NCI-H146 (cell line): ENCODE measurements at places on chromosomes 1 and 21.

GRCh38 chr1:1858382-1859086 lies 32.4 kb downstream of the GNB1 start:
- DNase-seq = peak; percentile 80

- DNase-seq = no peak
Measured at GRCh38 chr1:26277719-26278118, 2.2 kb upstream of the SH3BGRL3 start.

GRCh38 chr1:108521990-108522393 lies 37.9 kb upstream of the EEIG2 start:
- no peak for DNase-seq

GRCh38 chr1:185017338-185017737 lies 28.0 kb upstream of the RNF2 start:
- DNase-seq = no peak

DNA sequence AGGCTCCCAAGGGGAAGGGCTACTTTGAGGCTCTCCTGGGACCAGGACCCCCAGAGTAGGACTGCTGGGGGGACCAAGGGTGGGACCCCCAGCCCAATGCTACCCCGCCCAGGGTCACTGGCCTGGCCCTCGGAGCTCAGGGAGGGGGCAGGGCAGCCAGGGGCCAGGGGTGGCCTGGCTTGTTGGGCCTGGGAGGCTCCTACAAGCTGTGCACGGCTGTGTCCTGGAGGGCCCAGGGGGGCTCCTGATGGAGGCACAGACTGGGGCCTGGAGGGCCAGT lies 2.2 kb downstream of the HES4 start:
- no peak for DNase-seq

- DNase-seq = no peak
Measured at GRCh38 chr1:97379387-97380075, 541.3 kb downstream of the DPYD start.

DNA sequence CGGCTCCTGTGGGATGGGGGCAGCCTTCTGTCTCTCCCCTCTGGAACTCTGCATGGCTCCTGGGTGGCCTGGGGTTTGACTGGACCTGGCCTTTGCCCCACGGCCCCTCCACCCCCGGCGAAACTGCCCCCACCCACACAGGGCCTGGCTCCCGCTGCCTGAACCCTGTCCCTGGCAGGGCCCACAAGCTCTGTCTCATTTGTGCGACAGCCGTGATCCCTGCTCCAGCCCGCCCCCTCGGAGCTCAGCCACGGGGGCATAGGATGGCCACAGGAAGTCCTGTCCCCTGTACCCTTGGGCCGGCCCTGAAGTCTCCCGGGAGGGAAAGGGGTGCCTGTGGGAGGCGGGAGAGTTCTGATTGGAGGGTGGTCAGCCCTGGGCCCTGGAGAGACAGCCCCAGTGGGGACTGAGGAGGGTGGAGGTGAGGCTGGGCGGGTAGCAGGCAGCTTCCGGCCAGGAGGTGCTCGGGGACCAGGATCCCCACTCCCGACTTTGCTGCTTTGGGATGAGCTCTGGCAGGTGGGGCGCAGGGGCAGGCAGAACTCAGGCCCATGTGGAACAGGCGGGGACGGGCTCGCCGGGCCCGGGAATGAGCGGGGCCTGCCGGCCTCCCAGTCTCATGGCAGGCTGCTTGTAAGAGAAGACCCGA lies 45.1 kb downstream of the SLX9 start:
- DNase-seq = no peak

DNA sequence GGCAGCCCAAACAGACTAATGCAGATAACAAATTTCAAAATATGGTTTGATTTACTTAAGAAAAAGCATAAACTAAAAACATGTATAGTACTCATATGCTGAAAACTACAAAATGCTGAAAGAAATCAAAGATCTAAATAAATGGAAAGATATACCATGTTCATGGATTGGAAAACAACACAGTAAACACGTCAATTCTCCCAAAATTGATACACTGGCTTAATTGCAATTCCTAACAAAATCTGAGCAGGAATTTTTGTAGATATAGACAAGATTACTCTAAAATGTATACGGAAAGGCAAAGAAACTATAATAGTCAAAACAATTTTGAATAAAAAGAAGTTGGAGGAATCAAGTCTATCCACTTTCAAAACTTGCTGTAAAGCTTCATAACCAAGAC lies 21.0 kb downstream of the SLC19A1 start:
- DNase-seq = no peak

DNA sequence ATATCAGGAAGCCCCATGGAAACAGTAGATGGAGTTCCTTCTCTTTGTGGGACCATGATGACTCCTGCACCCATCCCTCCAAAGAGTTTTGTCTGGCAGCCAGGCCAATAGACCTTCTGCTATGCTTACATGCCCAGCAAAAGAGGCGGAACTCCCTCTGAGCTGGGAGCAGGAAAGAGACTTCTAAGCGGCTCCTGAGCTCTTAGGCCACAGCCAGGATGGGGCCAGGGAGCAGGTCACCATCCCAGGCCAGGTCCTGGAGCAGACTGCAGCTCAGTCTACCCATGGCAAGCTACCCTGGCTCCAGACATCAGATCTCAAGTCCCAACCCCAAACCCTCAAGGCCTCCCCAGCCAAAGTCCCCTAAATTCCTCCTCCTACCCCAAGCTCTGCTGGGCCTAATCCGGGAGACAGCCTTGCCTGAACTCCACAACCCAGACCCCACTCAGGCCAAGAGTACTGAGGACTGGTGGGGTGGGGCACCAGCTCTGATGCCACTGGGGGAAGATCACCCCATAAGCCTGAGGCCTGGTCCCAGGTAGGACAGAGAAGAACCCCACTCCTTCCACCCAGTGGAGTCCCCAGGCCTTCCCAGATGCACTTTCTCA lies 387.9 kb downstream of the MATN1 start:
- no peak for DNase-seq

GRCh38 chr1:46194641-46195193 lies 3.5 kb downstream of the POMGNT1 start:
- DNase-seq = no peak

DNA sequence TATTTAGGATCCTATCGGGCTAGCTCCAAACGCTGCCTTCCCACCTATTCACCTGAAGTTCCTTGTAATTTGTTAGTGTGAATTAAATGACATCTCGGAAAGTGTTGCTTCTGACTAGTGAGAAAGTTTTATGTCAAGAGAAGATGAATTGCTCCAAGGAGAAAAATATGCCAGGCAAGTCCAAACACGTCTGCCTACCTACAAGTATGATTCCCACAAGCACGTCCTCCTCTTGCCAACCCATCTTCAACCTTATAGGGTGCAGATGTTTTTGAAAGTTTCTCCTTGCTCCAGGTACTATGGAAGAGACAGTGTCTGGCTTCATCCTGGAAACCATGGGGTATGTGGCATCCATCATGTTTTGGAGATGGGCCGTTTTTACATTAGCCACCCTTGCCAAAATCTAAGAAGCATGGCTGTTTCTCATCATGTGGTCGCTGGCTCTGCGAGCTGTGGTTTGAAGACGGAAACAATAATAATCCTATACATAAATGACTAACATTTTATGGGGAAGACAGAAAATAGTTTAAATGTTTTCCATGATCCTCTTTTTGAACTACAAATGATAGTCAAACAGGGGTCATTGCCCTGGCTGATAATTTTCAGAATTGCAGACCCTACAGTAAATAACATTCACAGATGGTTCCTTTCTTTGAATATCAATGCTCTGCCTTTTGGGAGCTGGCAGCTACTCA lies 505.8 kb downstream of the SMYD3 start:
- no peak for DNase-seq

DNA sequence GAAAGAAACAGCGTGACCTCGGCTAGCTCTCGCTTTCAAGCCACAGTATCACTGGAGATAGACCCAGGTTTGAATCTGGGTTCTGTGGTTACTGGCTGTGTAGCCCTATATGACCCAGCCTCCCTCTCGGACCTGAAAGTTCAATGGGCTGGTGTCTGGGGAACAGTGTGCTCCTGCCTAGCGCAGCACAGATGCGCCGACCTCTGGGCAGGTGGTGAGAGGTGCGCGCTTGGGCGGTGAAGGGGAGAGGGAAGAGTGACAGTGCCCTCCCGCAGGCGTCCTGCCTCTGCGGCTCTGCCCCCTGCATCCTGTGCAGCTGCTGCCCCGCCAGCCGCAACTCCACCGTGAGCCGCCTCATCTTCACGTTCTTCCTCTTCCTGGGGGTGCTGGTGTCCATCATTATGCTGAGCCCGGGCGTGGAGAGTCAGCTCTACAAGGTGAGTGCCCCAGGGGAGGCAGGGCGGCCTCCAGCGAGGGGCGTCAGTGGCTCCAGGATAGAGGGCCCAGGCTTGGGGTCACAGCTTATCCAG lies 10.5 kb downstream of the SERINC2 start:
- no peak for DNase-seq

- no peak for DNase-seq
Measured at GRCh38 chr1:87137342-87137739, 191.3 kb upstream of the LMO4 start.

DNA sequence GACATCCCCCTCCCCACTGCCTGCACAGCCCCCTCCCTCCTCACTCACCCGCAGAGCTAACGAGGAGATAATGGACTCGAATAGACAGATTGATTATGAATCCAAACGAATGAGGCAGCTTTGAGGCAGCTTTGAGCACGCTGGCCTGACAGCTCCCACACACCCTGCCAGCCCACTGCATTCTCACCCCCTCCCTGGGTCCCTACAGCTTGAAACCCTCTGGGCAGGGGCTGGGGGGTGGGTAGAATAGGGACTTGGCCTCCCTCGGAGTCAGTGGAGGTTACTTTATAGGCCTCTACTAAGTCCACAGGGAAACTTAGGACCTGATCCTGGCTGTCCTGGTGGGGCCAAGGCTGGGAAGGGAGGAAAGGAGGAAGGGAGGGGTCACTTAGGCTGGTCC lies 1.9 kb downstream of the NTRK1 start:
- no peak for DNase-seq

DNA sequence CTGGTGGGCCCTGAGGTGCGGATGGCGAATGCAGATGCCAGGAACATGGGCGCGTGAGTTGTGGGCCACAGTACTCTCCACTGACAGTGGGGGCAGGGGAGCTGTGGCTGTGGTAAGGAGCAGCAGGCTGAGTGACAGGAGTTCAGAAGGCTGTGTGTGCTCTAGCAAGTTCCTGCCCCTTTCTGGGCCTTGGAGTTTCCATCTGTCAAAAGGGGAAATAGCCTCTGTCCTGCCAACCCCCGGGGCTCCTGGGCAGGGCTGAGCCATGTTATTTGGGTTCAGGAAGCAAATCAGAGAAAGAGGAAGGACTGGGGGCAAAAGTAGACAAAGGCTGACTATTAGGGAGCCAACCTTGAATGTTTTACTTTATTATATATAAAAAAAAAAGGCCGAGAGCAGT lies 19.5 kb upstream of the MFN2 start:
- no peak for DNase-seq

DNA sequence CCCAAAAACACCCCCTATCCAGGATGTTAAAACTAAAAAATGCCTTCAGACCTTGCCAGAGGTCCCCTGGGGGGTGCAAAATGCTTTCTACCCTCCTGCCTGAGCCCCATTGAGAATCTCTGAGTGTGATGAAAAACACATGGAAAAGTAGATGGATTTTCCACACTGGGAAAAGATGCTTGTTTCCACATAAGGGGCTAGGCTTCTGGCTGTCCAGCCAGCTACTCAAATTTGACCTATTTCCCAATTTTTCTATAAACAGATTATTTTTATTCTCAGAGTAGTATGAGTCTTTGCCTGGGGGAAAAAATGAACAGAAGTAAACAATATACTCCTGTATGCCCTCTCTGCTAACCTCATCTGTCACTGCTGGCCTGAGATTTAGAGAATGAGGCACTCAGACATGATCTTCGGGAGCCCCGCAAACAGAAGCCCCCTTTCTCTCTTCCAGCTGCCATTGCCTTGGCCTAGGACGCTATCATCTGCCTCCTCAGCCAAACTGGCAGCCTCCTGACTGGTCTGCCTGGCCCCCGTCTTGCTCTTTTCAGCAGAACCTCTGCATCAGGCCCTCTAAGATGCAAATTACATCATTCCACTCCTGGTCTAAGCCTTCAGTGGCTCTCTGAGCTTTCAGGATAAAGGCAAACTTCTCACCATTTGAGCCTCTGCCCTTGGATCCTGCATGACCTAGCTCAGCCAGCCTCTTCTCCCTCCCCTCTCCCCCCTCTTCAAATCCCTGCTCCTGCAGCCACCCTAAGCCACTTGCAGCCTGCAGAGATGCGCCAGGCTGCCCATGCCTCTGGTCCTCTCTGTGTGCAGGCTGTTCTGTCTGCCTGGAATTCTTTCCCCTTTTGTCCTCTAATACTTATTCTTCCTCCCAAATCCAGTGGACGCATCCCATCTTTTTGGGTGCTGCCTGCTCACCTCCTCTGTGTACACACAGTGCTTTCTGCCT lies 39.7 kb upstream of the TMEM125 start:
- no peak for DNase-seq

DNA sequence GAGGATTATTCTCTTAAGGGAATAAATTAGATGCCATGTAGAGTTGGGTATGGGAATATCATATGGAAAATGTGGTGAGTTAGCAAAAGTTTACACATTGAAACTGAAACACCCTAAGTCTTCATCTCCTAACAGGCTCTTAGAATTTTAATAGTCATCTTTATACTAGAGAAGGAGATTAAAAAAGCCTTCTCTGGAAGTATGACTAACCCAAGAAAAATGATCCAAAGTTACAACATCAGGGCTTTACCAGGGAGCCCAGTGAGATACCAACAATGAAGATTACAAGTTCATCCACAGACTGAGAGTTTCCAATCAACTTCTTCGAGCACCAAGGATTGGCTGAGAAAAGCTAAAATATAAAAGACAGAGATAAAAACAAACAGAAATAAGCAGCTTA lies 70.0 kb upstream of the KIAA0040 start:
- no peak for DNase-seq
